ENCODE measurements at places on chromosomes 3 and 15.

- DNase-seq = peak; percentile 77
These were observed 190.3 kb downstream of the XXYLT1 start for GRCh38 chr3:195080571-195081151.

DNA sequence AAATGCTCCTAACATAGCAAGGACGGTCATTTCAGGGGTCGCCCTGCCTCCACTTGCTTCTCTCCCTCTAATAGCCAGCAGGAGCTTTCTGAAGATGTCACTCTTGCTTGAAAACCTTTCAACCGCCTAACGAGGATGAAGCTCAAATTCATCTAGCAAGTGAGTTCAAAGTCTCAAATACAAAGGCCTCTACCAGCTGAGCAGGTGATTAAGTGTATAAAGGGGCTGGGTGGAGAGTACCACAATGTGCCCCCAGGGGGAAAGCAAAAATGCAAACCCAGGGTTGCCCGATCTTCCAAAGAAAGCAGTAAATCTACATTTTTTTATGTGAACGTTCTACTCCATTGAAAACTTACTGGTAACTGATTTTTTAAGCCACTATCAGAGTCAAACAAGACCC, 50.4 kb upstream of the GRIP2 start:
- no peak for DNase-seq

DNA sequence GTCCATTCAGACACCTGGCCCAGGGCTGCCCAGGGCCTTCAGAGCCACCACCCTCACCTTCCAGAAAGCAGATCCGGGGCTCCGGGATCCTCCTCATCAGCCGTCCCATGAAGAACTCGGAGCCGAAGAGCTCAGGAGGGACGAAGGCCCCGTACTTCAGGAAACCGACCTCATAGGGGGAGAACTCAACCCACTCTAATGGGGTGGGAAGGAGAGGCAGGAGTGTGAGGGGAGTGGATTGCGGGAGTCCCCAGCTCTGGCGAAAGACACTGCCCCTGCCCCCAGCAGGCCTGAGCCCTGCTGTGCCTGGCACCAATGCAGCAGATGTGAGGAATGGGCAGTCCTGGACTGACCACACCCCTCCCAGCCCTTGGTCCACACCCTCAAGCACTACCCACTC, 22.6 kb downstream of the PLA2G4D start:
- DNase-seq = no peak

GRCh38 chr3:32240159-32240545, 1.7 kb downstream of the CMTM8 start:
- no peak for DNase-seq

GRCh38 chr15:23539892-23540291, 25.6 kb upstream of the MKRN3 start:
- DNase-seq = no peak

GRCh38 chr15:44812029-44812517, 75.7 kb downstream of the TRIM69 start:
- no peak for DNase-seq

GRCh38 chr3:197501879-197502620, 53.7 kb downstream of the BDH1 start:
- DNase-seq = no peak

- DNase-seq = no peak
These were observed 124.2 kb downstream of the ZBTB20 start for GRCh38 chr3:115022835-115023398.
